ENCODE measurements at places on chromosomes 3 and 15.

- no peak for DNase-seq
These were observed 23.3 kb upstream of the CMTM8 start for GRCh38 chr3:32215185-32215584.

GRCh38 chr15:89817701-89818280, 3.1 kb upstream of the ANPEP start:
- no peak for DNase-seq

GRCh38 chr3:178201714-178202113, 334.5 kb upstream of the KCNMB2 start:
- no peak for DNase-seq

- DNase-seq, result no peak
These were observed 34.0 kb downstream of the RHCG start for GRCh38 chr15:89462198-89462912.

- no peak for DNase-seq
These were observed 1.5 kb upstream of the SNX22 start for GRCh38 chr15:64149893-64150578.

DNA sequence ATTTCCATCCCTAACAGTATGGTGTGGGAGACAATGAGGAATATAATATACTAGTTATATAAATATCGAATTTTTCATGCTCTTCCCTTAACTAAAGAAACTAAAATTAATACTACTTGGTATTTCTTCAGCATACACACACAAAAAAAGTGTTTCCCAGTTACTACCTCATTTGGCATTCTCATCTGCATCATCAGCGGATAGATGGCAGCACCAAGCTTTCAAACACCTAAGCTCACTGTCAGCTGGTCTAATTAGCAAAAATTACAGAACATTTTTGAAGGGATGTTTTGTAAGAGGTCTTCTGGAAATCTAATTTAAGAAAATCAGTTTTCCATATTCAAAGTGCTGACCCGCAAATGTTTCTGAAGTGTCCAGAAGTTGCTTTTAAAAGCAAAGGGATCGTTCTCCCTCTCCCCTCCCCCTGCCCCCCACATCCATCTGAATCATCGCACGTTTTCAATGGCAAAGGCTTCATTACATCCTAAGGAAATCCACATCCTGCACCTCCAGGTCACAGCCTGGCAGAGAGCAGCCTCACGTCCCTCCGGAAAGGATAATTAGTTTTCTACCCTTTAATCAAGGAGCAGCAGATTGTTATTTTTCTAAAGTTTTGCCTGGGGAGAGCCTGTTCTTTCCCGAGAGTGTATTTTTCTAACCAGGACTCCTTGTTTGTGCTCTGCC, 86.1 kb upstream of the SPATA12 start:
- no peak for DNase-seq

- DNase-seq, result no peak
These were observed 51.0 kb upstream of the PLXND1 start for GRCh38 chr3:129657261-129658046.

DNA sequence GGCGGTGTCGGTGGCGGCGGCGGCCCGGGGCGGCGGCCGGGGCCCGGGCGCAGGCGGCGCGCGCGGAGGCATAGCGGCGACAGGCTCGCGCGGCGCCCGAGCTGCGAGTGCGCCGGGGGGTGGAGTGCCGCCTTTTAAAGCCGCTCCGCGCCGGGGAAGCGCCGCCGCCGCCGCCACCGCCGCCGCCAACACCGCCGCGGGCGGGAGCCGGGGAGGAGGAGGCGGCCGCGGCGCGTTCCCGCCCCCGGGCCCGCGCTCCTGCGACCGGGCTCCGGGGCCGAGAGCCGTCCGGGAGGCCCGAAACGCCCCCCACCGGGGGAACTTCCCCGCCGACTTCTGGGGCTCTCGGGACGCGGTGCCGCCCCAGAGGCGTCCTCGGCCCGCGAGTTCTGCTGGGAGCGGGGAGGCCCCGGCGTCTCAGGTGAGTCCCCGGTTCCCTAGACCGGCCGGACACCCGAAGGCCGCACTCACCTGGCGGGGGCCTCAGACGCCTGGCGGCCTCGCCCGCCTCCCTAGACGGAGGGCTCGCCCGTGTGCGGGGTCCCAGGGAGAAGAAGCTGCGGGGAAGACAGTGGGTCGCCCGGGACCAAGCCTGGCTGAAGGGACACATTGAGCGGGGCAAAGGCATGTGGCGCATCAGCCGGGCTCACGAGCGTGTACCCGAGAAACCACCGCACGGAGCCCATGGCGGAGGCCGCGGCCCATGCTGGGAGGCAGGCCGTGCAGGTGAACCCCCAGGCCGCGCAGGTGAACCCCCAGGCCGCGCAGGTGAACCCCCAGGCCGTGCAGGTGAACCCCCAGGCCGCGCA, at the start of gene PCSK6:
PCSK6 (minus strand) TSS at position 109 of the 809 bp plus-strand sequence; CDS start at position 72, 37 bp downstream.
- no peak for DNase-seq

- DNase-seq, result no peak
These were observed 20.7 kb upstream of the OTOL1 start for GRCh38 chr3:161475905-161476304.

DNA sequence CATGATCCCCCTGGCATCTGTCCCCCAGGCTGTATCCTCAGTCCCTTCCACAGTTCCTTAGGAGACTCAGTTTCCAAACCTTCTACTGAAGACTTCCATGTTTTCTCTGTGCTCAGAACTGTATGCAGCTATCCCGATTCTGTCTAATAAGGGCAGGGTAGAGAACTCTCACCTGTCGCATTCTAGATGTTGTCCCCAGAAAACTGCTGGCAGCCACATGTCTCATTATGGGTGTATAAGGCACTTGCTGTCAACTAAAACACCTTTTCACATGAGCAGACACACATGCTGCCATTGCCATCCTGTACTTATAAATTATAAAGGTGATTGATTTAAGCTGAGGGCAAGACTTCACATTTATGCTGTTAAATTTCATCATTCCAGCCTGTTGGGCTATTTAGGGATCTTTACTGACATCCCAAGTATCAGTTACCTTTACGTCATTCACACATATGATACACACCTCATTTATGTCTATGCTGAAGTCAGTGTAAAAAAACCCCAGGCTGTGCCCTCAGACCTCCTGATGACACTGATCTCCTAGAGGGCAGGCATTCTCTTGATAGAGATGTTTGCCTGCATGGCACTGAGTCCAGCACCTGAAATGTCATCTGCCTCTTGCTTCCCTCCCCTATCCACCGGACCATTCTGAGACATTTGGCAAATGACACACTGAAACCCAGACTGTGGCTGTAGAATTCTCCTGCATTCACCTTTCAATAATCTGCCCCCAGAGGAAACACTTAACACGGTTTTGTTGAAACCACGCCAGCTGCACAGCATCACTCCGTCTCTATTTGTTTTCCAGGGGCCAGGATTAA, 35.8 kb downstream of the BTD start:
- DNase-seq, result no peak

DNA sequence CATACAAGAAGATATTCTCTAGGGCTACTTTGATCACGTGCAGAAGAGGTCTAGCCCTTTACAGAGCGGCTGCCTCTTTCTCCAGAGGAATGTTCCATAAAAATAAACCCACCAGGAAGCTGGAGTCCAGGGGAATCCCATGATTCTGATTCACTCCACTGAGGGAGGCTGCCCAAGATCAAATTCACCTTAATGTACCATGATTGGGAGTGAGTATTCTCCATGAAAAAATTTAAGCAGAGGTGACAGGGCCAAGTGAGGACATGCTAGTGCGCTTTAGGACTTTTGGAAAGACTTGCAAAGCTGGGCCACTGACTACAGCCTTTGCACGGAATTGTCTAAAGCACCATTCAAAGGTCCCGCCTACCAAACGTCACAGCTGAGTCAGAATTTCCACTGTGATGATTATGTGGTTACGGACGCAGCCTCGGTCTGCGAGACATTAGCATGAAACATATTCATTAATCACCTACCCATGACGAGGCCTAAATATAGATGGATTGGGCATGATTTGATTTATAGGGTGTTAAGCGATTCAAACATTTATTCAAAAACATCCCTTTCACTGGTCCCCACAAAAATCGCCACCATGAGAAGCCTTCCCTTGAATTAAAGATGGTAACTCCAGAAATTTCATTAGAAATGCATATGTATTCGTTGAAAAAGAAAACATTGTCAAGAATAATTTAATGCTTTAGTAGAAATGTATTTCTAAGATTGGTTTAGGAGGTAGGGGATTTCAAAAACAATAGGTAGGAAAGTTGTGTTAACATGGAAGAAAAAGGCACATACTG, 152.6 kb downstream of the GREM1 start:
- peak; percentile 97 for DNase-seq

- no peak for DNase-seq
These were observed 71.1 kb downstream of the MRPL46 start for GRCh38 chr15:88395872-88396781.
